ENCODE measurements at places on chromosomes 4 and X.

DNA sequence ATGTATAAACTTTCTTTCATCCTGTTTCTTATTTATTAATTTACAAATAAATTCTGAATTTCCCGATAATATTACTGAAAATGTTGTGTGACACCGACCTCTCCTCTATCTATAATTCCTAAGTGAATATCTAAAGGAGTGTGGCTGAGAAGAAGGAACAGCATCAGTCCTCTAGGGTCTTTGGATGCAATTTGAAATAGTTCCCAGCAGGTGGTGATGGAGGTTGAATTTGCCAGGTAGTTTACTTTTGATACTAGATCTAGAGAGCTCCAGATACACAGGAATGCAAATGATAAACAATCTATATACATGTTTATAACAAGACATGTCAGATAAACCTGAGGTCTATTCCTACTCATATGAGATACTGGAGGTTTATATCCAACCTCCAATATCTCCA, 305.4 kb downstream of the PCDH18 start:
- DNase-seq, result no peak

GRCh38 chrX:136598631-136599030, 49.3 kb upstream of the CD40LG start:
- peak; percentile 52 for DNase-seq

DNA sequence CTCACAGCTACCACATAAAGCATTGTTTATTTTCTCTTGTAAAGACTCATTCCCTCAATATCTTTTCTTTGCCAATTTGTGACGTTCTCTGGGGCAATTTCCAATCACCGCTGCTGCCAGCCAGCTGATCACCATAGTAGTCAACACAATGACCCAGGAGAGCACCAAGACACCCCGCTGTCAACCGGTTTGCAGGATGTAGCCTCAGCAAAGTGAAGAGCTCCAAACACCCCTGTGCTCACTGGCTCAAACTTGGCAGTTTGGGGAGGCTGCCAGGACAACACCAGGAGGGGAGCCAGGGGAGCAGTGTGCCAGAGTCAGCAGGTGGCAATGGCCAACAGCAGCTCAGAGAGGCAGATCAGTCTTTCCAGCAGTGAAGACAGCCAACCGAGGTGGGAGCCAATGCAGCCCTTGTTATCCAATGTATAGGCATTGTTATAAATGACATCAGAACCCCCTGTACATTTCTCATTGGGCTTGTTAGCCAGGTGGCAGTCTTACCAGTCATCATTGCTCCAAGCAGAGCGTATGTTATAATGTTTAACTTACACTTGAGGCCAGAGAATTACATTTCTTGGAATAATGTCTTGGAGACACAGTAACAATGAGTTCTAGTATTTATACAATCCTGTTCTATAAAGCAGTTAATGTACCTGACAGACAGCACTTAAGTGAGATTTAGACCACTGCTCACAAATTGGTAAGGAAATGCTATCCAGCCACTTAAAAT, 274.9 kb upstream of the GK2 start:
- DNase-seq, result no peak

DNA sequence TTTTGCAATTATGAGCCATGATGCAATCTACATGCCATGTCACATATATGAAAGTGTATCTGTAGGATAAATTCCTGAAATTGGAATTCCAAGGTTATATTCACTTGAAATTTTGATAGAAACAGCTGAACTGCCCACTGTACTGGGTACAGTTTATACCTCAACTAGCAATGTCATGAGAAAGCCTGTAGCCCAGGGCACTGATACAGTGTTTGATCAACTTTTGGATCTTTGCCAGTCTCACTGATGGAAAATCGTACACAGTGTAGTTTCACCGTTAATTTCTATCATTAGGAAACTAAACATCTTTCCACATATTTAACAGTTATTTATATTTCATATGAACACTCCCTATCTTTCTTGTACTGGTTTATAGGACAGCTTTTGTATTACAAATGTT, 34.2 kb downstream of the TAPT1 start:
- no peak for DNase-seq

GRCh38 chr4:150379454-150379853, 202.5 kb upstream of the MAB21L2 start:
- DNase-seq, result no peak

DNA sequence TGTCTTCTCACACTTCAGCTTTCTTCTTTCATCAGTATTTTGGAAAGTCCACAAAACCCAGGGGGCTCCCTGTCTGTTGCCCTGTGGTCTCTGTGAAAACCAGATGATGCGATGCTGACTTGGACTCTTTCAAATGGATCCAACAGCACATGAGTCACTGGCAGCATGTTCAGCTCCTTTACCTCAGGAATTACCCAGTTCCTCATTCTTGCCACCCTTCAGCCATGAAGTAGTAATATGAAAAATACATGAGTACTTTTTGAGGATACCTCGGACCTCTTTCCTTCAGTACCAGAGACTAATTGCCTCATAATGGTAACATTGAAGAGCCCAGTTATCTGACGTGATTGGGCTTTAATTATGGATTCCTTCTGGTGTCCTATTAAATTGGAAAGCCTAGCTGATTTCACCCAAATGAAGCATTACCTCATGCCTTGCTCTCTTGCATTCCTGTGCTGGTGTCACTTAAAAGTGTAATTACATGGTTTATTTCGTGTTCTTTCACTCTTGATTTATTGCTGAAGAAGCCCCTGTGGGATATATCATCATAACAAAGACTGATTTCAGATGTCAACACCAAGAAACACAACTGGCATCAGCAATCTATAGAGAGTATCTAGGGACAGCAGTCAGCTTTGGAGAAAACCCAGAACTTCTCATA, 63.4 kb downstream of the NFKB1 start:
- DNase-seq, result peak; percentile 55

All from stimulated activated CD4-positive, alpha-beta T cell treated with anti-CD3 and anti-CD28 coated beads, Interleukin-15, amount 100 ng/mL, for 24 hours (primary cell).